Hair follicular keratinocyte (primary cell): ENCODE measurements at places on chromosomes 7 and 10. TPM values are rescaled to one million over a fixed set of nuclear protein-coding genes. Genes with fewer than 3 reads are reported as not detected.

FKBP6 gene
- total RNA-seq: not detected in 2 replicates

ARHGEF35 gene
- 7.5 and 11.0 TPM in 2 replicates for total RNA-seq

CRCP gene
- total RNA-seq: 24.1 and 46.4 TPM in 2 replicates

MMD2 gene
- not detected in 2 replicates for total RNA-seq

LIPM gene
- not detected in 2 replicates for total RNA-seq

CFAP46 gene
- total RNA-seq: 2.4 and 2.5 TPM in 2 replicates
